ENCODE measurements at places on chromosomes 2 and 18.

DNA sequence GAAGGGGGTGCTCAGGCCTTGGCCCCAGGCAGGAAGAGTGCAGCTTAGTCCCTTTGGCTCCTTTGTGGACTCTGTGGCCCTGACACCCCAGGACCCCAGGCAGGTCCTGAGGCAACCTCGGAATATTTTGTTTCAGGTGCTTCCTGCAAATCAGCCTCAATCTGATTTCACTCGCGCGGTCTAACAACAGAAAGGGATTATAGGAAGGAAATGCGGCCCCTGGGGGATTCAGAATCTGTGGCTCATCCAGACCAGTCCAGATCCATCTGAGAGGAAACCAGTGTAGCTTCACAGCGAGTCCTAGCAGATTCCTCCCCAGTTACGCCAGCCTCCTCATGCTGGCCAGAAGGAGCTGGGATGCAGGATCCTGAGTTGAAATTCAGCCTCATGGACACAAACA is 59.5 kb upstream of the YWHAQ start:
- no peak for DNase-seq

- no peak for DNase-seq
Observed at GRCh38 chr2:38176619-38177021, 100.7 kb upstream of the CYP1B1 start.

DNA sequence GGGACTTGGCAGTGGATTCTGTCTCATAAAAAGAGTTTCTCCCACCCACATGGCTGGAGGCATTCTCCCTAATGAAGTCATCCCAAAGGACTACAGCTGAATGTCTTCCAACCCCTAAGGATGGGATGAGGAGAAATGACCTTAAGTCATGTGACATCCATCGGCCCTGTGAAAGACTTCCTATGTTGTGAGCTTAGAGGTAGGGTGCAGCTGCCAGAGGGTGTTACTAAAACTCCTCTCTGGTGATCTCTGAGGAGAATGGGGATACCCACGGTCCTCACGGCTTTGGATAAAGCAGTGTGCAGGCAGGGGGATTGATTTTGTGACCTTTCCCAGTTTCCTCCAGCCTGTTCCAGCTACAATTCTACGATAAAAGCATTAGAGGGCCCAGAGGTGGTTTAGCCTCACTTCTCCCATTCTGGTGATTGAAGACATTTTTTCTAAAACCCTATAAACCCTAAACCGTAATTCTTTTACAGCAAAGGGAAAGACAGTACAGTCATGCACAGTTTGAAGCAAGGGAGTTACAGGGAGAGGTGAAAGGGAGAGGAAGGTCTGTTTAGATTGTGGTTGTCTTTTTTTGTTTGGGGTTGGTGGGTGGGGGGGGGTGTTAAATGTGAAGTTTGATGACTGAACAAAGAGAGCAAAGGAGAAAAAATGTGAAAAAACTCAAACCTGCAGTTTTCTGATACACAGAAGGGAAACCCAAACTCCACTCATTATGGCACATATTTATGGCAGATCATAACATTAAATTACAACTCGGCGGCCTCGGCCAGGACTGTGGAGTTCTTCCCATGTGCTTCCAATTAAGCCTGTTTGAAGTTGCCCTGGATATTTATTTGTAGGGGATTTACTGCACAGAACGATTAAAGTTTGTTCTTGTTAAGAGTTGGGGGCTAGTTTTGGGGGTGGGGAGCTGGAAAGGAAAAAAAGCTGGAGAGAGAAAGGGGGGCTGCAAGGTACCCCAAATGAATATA is 26.6 kb upstream of the SLC14A2 start:
- DNase-seq = no peak

- DNase-seq = no peak
Observed at GRCh38 chr2:215419769-215420470, 15.9 kb downstream of the FN1 start.

DNA sequence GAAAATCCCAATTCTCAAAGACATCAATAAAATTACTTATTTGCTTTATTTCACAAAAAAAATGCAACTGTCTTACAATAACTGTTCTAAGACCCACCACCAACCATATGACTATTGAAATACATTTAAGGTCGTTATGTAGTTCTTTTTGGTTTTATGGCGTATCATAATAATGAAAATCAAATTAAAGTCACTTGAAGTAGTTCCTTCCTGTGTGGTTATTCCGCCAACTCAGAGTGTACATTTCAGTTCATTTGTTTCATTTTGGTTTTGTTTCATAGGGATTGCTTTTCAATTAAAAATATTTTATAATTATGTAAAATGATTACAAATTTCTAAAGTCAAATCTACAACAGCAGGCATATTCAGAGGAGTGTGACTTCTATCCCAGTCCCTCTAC is 45.9 kb upstream of the AAK1 start:
- DNase-seq = no peak

GRCh38 chr2:65081232-65081685 is 25.0 kb downstream of the CEP68 start:
- DNase-seq = no peak

DNA sequence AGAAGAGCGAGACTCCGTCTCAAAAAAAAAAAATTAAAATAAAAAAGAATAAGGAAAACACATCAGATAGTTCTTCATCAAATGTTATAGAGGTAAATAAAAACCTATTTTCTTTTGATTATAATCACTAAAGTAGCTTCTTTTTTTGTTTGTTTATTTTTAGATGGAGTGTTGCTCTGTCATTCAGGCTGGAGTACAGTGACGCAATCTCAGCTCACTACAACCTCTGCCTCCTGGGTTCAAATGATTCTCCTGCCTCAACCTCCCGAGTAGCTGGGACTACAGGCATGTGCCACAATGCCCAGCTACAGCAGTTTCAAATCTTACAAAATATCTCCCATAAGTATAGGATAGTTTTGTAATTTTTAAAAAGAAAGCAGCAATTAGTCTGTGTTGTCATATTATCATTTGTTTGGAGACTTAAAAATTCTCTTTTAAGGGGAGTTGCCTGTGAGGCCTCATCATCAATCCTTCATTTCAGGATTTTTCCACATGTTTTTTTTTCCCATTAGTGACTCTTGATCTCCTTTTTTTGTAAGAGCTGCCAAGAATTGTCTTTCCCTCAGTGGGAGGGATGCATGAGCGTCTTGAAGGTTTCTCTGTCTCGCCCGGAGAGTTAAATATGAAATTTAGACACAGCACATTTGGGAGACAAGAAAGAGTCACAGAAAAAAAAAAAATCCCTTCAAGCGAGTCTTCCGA is 275.9 kb downstream of the CDCA7 start:
- no peak for DNase-seq

DNA sequence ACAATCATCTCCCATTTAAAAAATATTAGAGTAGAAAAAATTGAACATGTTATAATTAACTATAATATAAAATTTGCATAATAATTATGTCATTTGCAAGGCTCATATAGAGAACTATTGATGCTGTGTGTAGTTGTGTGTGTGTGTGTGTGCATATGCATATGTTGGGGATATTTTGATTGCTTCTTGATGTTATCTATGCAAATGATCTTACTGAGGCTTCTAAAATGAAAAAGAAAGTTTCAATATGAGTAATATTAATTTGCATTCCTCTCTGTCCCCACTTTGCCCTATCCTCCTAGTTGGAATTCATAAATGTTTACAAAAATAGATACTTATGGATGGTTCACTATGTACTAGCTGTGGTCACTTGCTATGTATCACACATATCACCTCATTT is 523.3 kb downstream of the TRIB2 start:
- no peak for DNase-seq

DNA sequence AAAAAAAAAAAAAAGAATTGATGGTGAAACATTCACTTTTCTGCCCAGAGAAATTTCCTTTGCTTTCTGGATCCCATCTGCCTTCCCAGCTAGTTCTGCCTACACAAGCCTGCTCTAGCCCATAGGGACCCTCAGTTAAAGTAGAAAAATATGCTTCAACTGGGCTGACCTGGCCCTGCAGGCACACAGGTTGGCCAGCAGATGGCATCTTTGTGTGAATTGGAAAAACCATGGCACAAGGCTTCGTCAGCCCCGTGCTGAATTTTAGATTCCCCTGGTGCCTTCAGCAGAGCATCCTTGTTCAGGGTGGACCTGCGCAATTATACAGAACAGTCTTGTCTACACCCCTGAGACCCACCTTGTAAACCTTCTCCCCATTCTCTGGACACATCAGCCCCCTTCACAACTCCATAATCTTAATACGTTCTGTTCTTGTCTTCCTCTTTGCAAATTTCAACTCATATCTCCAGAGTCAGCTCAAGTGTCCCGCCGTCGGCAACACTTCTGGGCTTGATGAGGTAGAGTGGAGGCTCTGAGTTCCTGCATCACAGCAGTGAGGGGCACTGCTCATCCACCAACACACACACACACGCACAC is 114.5 kb downstream of the INSIG2 start:
- peak; percentile 55 for DNase-seq

- no peak for DNase-seq
Observed at GRCh38 chr2:14221466-14221865, 411.1 kb upstream of the LRATD1 start.

- DNase-seq = no peak
Observed at GRCh38 chr2:160566717-160567116, 73.1 kb upstream of the RBMS1 start.

DNA sequence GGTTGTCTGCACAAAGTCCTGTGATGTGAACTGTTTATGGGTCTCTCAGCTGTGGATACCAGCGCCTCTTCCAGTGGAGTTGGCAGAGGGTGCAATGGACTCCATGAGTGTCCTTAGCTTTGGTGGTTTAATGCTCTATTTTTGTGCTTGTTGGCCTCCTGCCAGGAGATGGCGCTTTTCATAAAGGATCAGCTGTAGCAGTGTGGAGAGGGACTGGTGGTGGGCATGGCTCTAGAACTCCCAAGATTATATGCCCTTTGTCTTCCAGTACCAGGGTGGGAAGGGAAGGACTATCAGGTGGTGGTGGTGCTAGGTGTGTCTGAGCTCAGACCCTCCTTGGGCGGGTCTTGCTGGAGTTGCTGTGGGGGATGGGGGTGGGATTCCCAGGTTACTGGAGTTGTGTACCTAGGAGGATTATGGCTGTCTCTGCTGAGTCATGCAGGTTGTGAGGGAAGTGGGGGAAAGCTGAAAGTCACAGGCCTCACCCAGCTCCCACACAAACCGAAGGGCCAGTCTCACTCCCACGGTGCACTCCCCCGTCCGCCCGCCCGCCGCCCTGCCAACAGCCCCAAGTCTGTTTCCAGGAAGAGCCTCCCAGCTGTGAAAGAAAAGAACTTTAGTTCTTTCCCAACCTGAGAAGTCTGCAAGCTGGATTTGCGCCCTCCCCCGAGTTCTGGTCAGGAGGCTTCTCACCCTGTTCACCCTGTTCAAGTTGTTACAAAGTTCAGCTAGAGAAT is 108.1 kb downstream of the MARCO start:
- DNase-seq = no peak

- no peak for DNase-seq
Observed at GRCh38 chr2:150605664-150606063, 118.2 kb upstream of the RND3 start.

DNA sequence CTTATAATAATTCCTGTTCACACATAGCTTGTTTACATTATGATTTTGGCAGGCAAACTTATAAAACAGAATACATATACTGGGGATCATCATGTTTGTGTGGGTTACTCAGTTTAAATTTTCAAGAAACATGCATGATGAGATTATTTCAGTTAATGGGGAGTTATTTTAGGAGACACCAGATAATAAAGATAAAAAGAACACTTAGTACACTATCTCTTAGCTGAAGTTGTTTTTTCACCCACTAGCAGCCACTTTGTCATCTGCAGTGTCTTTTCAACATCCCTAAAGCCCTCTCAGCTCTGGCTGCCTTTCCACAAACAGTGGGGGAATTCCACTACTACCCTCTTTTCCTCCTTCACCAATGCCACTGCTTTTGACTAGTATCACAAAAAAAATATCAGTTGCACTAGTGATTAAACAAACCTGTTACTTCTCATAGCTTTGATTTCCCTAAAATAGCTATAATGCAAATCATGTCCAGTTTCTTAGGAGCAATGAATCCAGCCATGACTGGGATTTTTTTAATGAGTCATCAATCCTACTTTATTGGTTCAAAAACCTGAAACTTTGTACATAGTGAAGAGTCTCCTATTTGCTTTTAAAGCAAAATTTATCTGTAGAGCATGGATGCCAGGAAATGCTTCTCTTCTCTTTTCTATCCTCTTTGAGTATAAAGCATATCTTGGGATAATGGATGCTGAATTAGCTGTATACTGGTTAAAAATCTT is 156.7 kb upstream of the TFPI start:
- DNase-seq = no peak

GRCh38 chr2:28929581-28929980 is 35.1 kb downstream of the WDR43 start:
- no peak for DNase-seq

DNA sequence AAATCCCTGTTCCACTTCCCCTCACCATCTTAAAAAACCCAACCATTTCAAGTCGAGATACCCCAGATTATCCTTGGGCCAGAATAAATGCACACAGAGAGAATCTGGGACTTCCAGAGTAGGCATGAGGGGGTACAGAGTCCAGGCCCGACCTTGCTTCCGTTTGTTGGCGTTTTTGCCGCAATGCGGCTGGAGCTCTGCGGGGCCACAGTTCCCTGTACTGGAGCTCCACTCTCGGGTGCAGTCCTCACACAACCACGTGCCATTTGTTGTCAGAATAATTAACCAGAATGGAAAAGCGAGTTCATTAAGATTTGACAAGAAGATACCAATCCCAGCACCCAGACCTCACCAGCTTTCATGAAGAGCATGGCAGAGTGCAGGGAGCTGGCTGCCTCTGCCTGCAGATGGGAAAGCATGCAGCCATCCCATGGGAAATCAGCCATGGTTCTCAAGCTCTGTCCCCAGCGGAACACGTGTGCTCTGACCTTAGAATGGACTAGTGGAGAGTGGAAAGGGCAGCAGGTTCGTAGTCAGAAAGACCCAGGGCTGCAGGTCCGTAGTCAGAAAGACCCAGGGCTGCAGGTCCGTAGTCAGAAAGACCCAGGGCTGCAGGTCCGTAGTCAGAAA is 472.8 kb downstream of the EIPR1 start:
- DNase-seq = no peak
